ENCODE measurements at places on chromosomes 2 and 18.
A peak's percentile ranks its signal among the peaks of the same experiment; 100 is the strongest.

- no peak for DNase-seq
These were observed 20.3 kb upstream of the REG3G start for GRCh38 chr2:79005216-79005615.

DNA sequence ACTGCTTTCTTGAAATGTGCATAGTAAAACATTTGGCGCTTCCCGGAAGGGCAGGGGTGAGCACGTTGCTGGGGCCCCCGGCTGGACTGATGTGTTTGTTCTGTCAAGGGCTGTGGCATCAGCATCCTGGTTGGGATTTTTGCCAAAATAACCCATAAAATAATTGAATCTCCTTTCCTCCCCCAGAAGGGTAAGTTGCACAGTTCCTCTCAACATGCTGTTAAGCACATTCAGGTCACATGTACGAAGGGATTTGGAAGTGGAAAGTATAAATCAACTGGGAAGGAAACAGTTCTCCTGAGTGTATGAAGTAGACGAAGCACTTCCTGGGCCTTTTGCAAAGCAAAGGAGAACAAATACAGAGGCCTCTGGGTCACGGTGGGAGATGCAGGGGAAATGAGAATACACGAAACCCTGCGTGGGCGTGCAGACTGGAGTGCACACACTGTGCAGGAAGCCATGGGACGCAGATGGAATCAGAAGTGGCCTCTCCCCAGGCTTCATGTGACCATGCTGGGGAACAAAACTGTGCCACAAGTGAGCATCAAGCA lies 183.9 kb downstream of the LPIN1 start:
- peak; percentile 69 for DNase-seq

- no peak for DNase-seq
These were observed 87.0 kb downstream of the XDH start for GRCh38 chr2:31327505-31327904.

DNA sequence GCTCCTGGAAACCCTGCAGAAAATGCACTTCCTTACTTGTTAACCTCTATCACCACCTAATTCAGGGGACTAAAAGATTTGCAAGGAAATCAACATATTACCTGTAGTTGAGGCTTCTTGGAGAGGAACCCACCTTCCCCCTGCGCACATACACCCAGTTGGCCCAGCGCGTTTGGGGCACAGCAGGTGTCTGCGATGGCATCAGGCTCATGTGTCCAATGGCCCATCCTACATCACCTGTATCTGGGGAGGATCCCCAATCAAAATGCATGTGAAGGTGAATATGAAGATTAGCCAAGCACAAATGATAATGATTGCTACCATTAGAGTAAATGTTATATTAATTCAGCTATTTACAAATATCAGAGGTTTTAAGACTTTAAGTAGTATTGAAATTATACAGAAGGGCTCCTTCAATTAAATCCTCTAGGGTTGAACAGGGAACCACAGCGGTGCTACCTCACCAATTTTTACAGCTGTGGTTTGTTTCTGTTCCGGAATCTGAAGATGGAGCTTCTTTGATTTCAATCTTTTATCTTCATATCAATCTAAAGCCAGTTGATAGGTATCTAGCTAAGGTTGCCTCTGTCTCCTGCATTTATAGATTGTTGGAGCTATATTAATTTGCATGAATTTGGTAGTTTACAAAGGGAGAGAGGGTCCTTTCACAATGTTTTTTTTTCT lies 486.0 kb downstream of the RNF144A start:
- no peak for DNase-seq

DNA sequence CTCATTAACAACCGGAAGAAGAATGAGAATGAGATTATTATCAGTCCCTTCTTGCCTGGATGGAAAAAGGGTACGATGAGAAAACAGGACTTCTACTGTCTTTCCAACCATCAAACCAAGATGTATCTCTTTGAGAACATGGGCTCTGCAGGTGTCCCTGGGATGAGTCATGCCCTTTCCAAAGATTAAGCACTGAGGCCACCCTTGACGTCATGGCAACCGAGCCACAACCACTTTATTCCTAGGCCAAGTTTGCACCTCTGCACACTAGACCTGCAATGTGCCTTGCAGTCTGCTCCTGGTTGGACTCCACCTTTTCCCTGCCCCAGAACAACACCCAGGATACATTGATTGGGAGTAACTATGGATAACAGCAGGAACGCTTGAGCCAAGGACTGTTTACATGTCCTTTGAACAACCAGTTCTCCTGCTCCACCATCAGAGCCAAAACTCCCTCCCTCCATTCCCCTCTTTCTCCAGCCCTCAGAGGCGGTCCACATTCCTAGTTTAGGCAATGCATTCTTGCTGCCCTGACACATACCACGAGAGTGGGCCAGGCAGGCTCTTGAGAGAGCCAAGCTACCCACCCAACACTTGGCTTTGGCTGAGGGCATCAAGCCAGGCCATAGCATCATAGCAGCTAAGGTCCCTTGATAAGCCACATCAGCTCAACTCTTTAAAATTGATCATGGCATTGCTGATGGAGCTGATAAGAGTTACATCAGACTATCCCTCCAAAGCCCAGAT lies 310.7 kb downstream of the TNS1 start:
- DNase-seq = no peak

- DNase-seq = no peak
These were observed 82.1 kb downstream of the EIF2AK3 start for GRCh38 chr2:88545118-88545517.

GRCh38 chr2:20040489-20041172 lies 10.8 kb downstream of the LAPTM4A start:
- no peak for DNase-seq

DNA sequence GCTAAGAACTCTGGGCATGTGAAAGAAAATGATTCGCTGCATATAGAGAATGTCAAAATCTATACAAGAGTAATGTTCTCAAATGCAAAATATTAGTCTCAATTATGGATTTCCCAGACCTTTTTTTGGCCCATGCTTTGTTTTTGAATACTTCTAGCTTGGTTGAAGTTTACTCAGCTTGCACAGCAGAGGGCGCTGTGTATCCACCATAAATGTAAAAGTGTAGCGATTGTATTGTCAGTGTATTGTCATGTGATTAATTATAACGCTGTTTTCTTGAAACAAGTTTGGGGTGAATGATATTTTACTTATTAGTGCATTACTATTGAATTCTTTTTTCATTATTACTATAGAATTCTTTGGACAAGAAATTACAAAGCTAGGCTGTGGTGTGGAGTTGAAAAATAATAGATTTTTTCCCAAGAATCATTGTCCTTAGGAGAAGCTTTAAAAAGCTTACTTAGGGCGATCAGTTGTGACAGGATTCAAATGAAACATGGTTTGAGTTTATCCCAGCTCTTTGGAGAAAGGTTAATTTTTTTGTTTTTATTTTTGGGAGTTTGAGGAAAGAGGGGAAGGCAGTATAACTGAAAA lies 98.3 kb downstream of the PIK3C3 start:
- peak; percentile 17 for DNase-seq

DNA sequence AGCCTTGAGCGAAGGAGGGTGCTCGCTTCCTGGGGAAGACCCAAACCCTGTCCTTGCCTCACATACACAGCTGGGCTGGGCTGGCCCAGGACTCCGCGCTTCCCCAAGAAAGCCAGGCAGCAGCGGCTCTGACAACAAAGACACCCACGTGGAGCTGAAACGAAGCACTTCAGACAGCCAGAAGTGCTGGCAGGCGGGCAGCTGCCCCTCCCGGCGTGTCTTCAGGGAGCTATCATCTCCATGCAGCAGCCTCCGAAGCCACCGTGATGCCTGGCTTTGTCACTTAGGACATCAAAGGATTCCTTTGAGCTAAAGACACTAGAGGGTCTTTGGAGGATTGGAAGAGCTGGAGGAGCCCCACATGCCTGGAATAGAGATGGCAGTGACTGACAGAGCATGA lies 35.2 kb downstream of the C1QL2 start:
- no peak for DNase-seq

GRCh38 chr2:85794491-85795121 lies 40.8 kb downstream of the ATOH8 start:
- DNase-seq = no peak

- DNase-seq = no peak
These were observed 68.8 kb downstream of the MEP1B start for GRCh38 chr18:32258558-32259204.

DNA sequence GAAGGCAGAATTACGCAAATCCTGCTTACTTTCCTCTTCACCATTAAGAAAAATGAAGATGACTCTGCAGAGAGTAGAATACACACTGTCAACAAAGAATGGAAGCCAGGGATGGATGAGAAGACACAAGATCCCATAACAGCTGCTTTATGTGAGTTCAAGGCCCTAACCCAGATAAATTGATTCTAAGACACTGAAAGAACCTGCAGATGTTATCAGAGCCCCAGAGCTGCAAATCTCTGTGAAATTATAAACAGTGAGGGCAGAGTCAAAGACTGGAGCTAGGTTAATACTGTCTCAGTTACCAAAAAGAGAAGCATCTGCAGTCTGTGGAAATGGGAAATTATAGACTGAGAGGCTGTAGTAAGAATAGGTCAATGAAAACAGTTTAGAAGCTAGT lies 320.1 kb upstream of the PKDCC start:
- no peak for DNase-seq

DNA sequence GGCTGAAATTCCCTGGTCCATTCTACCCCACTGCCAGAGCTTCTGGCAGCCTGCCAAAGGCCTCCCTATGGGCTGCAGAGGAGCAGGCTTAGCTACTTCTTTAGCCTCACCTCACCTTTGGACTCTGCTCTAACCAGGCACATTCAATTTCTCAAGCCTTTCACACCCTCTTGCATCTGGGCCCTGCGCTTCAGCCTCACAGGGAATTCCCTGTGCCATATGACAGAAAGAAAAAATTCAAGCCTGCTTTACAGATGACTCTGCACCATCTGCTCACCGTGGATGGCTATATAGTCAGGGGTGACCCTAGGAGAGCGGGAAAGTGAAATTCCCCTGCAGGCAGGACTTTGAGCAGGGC lies 62.5 kb downstream of the REEP1 start:
- DNase-seq = no peak

- DNase-seq = no peak
These were observed 164.2 kb downstream of the VWC2L start for GRCh38 chr2:214575030-214575429.

- DNase-seq = no peak
These were observed 48.6 kb downstream of the POLE4 start for GRCh38 chr2:75007061-75007460.

- DNase-seq = no peak
These were observed 4.5 kb upstream of the GPR55 start for GRCh38 chr2:230929381-230930148.

DNA sequence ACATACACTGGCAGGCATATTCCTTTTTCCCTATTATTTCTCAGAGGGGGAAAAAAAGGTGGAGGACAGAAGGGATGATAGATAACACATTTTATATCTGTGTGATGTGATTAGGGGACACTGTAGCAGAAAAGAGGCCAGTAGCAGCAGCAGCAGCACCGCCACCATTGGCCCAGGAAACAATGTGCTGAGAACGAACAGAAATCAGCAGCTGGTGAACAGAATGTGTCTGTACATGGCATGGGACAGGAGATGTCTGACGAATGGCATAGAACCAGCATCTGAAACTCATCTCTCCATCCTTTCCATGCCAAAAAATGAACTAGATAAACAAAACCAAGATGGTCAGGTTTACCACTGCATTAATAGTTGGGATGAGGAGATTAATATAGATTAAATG lies 936.1 kb upstream of the ACVR2A start:
- DNase-seq = no peak

GRCh38 chr2:234492717-234493485 lies 4.0 kb downstream of the ARL4C start:
- no peak for DNase-seq

GRCh38 chr2:196171946-196172345 lies 568 bp upstream of the STK17B start:
- no peak for DNase-seq

- no peak for DNase-seq
These were observed 55.2 kb upstream of the COBLL1 start for GRCh38 chr2:164896634-164897355.

DNA sequence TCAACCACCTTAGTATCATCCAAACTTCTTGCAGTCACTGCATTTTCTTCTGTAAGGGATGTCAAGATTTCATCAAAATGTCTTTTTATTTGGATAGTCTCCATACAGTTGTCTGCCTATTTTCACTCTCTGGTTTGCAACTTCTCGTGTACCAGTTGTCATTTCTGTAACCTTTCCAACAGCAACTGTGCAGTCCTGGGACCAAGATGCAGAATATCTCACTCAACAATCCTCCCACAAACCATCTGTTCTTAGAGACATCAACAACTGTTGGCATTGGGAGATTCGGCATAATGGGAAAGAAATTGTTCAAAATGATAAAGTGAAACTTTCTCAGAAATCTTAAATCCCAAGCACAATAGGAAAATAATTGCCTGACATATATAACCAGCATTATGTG lies 933.6 kb upstream of the SLC39A10 start:
- DNase-seq = no peak

- no peak for DNase-seq
These were observed 47.6 kb upstream of the FN1 start for GRCh38 chr2:215483431-215483830.

DNA sequence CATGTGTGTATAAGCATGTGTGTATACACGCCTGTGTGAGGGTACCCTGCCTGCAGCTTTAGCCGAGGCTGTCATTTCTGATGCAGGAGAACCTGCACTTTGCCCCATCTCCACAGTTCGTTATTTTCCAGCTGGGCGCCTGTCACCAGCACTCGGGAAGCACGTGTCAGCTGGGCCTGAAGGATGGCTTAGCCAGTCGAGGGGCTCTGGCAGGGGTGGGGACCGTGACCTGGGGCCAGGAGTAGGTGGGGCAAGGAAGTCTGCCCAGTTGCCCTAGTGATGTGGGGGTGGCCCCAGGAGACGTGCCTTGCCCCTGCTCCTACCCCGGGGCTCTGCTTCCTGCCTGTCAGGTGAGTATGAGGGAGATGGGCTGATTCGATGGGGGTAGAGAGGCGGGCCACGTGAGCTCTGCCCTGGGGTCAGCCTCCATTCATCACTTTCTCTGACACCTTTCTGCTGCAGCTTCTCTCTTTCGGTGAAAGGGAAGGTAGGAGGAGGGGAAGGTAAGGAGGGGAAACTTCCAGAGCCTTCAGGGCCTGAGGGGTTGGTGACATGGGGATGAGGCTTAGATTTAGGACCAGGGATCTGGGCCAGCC lies 130.6 kb upstream of the SKOR2 start:
- no peak for DNase-seq

- DNase-seq = no peak
These were observed 192.8 kb downstream of the ARHGAP15 start for GRCh38 chr2:143321994-143322393.

GRCh38 chr18:26409091-26409490 lies 139.3 kb downstream of the KCTD1 start:
- no peak for DNase-seq

GRCh38 chr2:228312172-228312571 lies 130.7 kb upstream of the SPHKAP start:
- no peak for DNase-seq

- DNase-seq = no peak
These were observed 49.2 kb downstream of the PLB1 start for GRCh38 chr2:28544922-28545589.

DNA sequence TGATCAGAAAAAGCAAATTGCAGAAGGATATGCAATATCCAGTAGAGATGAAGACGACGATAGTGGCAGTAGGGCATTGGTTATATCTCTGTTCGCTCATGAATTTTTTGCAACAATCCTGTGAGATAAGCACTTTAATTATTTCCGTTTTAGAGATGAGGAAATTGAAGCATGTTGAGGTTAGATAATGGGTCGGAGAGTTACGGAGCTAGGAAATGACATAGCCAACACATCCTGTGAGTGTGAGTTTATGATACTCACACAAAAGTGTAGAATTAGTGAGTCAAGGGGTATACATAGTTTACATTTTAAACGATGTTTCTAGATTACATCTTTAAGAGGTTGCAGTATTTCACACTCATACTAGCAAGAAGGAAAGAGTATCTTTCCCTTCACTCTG lies 123.1 kb upstream of the ARL4C start:
- no peak for DNase-seq

- DNase-seq = no peak
These were observed 654.9 kb upstream of the CNTNAP5 start for GRCh38 chr2:123370186-123370585.

All from smooth muscle cell of the brain vasculature (primary cell).